Psoas muscle (tissue), 8 donors: ENCODE measurements at places on chromosomes 4 and X. TPM values are rescaled to one million over a fixed set of nuclear protein-coding genes. Genes with fewer than 3 reads are reported as not detected.

The TBC1D19 gene
- 4.8 TPM for total RNA-seq

The ATRX gene
- 63.9 TPM for total RNA-seq

The IL13RA2 gene
- not detected for total RNA-seq

The NAP1L2 gene
- 2.1 TPM for total RNA-seq

The MAGT1 gene
- total RNA-seq: 18.8 TPM

The IL13RA1 gene
- 56.1 TPM for total RNA-seq

DNA sequence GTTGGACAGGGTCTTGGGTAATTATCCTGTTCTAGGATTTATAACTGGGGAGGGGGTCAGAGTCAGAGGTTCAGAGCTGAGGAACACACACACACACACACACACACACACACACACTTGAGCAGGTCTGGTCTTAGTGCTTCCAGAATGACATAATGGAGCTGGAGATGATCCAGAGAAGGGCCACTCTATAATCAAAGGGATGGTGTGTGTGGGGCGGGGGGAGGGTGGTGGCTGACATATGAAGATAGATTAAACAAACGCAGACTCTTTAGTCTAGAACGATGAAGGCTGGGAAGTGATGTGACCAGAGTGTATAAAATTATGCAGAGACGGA is 434 bp upstream of the TMEM255A start:
- DNase-seq: no peak

DNA sequence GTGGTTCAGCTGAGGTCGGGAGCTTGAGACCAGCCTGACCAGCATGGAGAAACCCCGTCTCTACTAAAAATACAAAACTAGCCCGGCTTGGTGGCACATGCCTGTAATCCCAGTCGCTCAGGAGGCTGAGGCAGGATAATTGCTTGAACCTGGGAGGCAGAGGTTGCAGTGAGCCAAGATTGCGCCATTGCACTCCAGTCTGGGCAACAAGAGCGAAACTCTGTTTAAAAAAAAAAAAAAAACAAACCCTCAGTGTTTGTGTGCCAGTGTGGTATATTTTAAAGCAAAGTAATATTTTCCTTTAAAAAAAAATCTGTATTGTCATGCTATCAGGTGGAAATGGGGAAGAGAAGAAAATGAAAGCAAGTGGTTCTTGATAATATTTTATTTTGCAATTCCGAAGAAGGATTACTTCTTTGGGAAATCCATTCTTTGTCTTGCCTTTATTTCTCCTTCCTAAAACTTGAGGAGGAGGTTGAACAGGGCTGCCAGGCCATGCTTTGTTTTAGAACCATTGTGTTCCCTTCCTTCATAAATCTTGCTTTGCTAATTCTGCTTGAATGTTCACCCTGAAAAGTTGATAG is 14.4 kb downstream of the ALG13 start:
- no peak for DNase-seq

- no peak for DNase-seq
Measured at GRCh38 chrX:134647477-134647877, 10.8 kb downstream of the PLAC1 start.

- no peak for DNase-seq
Measured at GRCh38 chrX:67094061-67094460, 449.8 kb upstream of the AR start.
